AG09319 (cell line): ENCODE measurements at places on chromosomes 4 and X.
A peak's percentile ranks its signal among the peaks of the same experiment; 100 is the strongest.

DNA sequence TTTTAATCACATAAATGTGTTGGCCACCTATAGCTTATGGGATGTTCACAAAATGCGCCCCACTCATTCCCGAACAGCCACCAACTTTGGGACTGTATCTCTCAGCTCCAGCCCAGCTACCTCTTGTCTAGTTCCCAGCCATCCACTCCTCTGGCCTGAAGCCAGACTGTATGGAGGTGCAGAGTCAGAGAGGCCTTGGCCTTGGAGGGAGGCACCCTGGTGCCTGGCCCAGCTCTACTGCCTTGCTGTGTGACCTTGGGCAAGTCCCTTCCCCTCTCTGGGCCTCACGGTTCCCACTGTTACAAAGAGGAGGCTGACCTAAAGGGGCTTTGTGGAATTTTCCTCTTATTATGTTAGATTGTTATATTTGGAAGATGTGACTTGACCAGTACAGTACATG, 13.9 kb downstream of the MAMLD1 start:
- DNase-seq = no peak

DNA sequence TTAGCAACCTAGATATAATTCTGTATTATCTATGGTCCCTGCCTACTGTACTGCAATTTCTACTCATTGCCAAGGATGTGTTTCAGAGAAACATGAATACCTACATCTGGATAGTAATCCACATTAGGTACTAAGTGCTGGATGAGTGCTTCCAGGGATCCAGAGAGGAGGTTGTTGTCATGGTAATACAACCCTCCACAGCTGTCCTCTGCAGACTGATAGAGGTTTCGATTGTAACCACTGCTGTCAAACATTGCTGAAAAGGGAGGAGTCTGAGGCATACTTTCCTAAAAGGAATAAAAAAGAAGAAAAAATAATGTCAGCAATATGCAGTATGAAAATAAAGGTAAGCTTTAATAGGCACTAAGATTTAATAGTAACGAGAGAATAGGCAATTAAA, 12.5 kb downstream of the RASGEF1B start:
- DNase-seq = no peak

GRCh38 chr4:114519368-114519767, 79.2 kb upstream of the UGT8 start:
- no peak for DNase-seq

DNA sequence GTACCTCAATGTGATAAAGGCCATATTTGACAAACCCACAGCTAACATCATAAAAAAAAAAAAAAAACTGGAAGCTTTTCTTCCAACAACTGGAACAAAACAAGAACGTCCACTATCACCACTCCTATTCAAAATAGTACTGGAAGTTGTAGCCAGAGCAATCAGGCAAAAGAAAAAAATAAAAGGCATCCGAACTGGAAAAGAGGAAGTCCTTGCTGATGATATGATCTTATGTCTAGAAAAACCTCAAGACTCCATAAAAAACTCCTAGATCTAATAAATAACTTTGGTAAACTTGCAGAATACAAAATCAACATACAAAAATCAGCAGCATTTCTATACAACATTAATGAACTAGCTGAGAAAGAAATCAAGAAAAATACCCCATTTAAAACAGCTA, 134.3 kb downstream of the TEX11 start:
- no peak for DNase-seq

- no peak for DNase-seq
These were observed 60.5 kb upstream of the PGRMC2 start for GRCh38 chr4:128347930-128348660.

- no peak for DNase-seq
These were observed 905.4 kb upstream of the NDST4 start for GRCh38 chr4:116018831-116019230.

DNA sequence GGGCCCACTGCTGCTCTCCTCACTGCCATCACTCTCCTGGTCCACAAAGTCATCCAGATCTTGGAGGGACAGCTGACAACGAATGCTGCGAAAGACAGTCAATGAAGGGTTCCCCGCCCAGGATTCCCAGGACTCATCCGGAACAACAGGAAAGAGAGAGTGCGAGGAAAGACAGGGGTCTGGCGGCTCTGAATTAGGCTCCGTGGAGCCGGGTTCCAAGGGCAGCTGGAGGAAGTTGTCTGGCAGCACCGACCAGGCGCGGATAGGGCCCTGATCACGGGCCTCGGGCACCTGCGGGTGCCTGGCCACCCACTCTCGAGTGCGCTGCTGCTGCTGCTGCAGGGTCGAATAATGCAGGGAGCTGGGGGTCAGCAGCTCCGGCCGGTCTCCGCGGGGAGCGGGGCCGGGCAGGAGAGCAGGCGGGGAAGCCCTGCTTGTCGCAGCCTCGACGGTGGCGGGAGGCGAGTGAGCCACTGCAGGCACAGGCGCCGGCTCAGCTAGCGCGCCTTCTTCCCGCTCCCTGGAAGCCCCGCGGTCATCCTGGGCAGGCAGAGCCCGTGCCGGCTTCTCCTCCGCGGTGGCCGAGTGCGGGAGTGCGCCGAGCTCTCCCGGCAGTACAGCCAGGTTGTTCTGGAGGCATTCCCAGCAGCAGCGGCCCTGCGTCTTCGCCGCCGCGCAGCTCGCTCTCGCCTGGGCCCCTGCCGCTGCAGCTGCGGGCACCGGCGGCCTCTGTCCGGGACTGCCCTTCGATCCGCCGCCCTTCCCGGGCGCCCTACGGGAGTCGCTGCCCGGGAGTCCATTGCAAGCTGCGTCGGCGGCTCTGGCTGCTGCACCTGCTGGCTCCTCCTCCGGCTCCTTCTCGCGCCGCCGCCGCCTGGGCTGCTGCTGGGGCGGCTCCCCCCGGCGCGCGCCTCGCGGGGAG, 1.1 kb downstream of the SOWAHB start:
- DNase-seq = no peak

- no peak for DNase-seq
These were observed 29.1 kb upstream of the PGM2 start for GRCh38 chr4:37797374-37797773.

- DNase-seq = no peak
These were observed 15.4 kb downstream of the ELOVL6 start for GRCh38 chr4:110183058-110183457.

DNA sequence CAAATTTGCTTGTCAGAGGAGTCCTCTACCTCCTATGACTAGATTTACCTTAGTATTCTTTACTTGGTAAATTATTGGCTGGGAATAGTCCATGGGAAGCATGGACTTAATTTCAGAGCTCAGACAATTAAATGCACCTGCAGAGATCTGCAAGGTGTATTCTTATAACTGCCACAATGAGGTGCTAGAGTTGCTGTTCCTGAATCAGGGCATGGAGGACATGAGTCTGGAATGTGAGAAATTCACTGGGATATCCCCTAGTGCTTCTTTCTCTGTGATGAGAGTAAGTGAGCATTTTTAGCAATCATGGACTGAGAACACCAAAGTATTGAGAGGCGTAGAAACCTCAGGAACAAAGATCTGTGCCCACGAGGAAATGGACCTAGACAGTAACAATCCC, 32.9 kb upstream of the GRID2 start:
- DNase-seq = no peak

DNA sequence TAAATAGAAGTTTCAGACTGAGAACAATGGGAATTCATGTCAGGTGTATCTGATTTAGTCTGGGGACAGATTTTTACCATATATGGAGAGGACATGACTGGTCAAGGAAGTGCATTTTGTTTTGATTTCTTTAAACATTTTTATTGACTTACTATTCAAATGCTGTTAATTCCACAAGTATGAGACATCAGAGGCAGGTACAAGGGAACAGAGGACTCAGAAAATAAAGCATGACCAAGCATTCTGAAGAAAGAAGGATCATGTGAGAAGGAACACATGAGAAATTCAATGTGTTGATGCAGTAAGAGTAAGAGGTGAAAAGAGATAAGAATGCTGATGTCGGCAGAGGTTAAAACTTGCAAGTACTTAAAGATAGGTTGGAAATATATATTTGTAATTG, 1452.6 kb downstream of the PCDH7 start:
- DNase-seq = no peak

GRCh38 chrX:46366381-46367207, 178.6 kb downstream of the ZNF674 start:
- DNase-seq = no peak

GRCh38 chr4:86582410-86582809, 11.7 kb upstream of the PTPN13 start:
- DNase-seq = no peak

DNA sequence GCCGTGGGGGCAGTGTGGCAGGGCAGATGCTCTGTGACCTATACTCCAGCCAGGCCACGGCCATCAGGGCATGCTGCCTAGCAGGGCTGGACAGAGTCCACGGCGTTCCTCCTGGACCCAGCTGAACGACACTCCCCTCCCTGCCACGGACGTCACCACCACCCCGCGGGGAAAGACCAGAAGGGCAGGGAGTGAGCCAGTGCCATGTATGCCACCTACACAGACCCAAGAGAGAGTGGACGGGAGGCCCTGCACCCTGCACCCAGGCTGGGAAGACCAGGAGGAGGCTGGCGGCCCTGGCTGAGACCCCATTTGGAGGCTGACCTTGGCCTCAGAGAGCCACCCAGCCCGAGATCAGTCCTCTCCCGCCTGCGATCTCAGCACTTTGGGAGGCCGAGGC, 101.9 kb downstream of the FAM53A start:
- no peak for DNase-seq

DNA sequence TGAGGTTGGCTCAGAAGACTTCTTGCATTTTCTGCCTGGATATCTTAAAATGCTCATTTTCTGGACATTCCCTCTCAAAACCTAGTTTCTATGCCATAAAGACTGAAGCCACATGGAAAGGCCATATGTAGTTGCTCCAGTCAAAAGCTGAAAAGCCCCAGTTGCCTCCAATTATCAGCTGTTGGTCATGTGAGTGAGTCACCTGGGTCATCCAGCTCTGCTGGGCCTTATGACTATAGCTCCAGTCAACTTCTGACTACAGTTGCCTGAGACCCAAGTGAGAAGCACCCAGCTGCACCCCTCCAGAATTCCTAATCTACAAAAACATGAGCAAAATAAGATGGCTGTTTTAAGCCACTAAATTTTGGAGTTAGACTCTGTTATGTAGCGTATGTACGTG, 41.9 kb downstream of the HELQ start:
- no peak for DNase-seq

- DNase-seq = no peak
These were observed 6.7 kb upstream of the IRAK1 start for GRCh38 chrX:154026136-154027021.

DNA sequence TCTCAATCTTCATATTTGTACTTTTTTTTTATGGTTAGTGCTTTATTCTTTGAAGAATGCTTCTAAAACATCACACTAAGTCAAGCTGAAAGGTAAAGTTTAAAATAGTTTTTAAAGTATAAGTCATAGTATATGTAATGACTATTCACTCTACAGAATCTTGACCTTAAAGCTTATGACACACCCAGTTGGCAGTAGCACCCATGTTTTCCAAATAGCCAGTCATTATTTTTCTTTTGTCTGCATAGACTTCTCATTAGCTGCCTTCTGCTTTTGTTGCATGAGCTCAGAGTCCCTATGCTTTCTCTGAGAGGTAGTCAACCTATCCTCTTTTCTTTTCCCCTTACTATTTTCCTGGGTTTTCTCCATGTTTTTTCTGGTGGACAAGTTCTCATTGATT, 231.5 kb downstream of the PCDH18 start:
- DNase-seq = no peak

DNA sequence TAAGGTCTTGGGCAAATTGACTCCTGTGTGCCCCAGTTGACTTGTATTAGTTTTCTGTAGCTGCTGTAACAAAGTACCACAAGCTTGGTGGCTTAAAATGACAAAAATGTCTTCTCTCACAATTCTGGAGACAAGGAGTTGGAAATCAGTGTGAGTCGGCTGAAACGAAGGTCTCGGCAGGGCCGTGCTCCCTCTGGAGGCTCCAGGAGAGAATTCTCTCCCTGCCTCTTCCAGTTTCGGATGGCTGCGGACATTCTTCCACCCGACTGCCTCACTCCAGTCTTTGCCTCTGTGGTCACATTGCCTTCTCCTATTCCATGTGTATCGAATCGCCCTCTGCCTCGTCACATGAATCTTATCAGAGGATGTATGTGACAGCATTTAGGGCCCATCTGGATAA, 66.0 kb upstream of the PHOX2B start:
- no peak for DNase-seq

GRCh38 chrX:112941209-112941837, 100.7 kb upstream of the AMOT start:
- DNase-seq = no peak

DNA sequence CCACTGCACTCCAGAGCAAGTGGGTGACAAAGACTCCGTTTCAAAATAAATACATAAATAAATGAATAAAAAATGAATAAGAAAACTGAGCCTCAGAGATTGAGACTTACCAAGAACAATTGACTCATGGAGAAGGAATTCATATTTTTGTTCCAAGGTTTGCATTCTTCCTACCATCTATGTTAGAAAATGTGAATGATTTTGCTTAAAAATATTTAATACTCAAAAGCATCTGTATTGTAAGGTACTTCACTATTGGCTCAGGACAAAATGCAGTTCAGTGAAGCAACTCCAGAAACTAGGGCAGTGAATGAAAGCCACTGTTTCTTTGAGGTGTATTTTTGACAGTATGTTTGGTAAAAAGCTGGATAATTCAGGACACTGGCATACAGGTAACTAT, 54.1 kb downstream of the XAGE2 start:
- DNase-seq = no peak

- DNase-seq = no peak
These were observed 15.2 kb downstream of the SLITRK2 start for GRCh38 chrX:145832796-145833195.

- DNase-seq = no peak
These were observed 27.6 kb upstream of the CFAP299 start for GRCh38 chr4:80307774-80308465.

GRCh38 chrX:87805829-87806490, 288.4 kb downstream of the KLHL4 start:
- no peak for DNase-seq

DNA sequence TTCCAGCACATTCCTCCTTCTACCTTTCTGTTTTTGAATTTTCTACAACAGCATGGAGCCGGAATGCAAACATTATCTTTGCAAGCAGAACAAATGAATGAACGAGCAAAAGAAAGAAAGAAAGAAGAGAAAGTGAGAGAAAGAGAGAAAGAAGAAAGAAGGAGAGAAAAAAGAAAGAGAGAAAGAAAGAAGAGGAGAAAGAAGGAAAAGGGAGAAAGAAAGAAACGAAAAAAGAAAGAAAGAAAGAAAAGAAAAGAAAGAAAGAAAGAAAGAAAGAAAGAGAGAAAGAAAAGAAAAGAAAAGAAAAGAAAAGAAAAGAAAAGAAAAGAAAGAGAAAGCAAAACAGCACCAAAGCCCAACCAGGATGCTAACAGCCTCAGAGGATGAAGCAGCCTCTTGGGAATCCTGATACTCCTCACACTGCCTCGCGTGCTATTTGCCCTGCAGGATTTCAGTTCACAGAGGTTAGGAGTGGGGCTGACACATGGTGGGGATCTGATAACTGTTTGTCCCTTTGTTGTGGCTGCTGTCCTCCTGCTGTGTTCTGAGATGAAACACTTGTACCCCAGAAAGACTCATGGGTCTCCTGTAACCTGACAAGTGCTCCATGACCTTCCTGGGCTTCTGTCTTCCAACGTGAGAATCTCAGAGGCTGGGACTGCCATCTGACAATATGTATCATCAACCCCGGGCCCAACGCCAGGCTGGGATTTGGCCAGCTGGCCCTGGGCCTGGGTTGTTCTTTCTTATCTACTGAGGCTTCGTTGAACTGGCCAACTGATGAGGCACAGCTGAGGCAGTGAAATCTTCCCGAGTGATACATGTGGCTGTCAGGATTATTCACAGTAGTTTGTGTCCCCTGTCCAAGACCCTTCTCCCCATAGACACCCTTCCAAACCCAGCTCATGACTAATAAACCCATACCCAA, 61.0 kb downstream of the SEPSECS start:
- DNase-seq = peak; percentile 5

GRCh38 chr4:39732728-39733127, 34.8 kb downstream of the UBE2K start:
- peak; percentile 46 for DNase-seq

GRCh38 chr4:187417721-187418120, 577.9 kb upstream of the ZFP42 start:
- DNase-seq = no peak
